Kidney epithelial cell (primary cell): ENCODE measurements at places on chromosomes 5 and 9. TPM values are rescaled to one million over a fixed set of nuclear protein-coding genes. Genes with fewer than 3 reads are reported as not detected.
A peak's percentile ranks its signal among the peaks of the same experiment; 100 is the strongest.

- DNase-seq = no peak
Measured at GRCh38 chr5:32949286-32949970, 238.3 kb downstream of the NPR3 start.

DNA sequence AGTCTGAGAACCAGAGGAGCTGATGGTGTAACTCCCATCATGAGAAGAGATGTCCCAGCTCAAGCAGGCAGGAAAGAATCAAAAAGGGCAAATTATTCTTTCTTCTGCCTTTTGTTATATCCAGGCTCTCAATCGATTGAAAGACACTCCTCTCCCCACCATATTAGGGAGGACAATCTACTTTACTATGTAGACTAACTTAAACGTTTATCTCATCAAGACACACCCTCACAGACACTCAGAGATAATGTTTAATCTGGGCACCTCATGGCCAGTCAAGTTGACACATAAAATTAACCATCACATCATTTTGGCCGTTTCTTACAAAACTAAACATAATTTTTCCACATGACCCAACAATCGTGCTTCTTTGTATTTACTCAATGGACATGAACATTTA is 534.3 kb upstream of the RORB start:
- DNase-seq = no peak

DNA sequence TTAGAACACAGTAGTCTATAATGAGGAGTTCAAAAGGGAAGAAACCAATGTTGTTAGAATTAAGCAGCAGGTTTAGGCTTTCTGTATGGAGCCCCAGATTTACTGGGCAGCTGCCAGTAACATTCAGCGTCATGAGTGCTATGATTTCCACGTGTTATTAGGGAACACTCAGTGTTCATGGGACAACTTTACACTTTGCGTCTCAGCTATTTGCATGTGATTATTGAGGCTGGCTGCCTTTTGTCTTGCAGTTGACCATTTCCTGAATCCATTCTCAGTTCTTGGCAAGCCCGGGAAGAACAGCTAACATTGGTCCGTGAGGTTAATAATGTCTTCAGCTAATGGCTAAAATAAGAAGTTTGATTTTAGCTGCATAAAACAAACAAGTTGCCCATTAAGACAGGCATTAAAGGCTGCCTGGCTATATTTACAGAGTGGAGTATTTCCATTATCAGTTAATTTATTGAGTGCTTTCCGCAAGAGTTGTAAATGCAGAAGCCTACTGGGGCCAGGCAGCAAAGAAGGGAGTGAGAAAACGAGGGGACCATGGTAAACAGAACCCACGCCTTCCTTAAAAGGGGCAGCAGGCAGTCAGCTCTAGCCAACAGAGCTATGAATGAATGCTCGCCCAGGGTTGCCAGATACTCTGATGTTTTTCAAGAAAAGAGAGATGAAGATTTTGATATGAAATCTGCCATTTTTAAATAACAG is 120.9 kb downstream of the PIP5K1B start:
- DNase-seq = no peak

DNA sequence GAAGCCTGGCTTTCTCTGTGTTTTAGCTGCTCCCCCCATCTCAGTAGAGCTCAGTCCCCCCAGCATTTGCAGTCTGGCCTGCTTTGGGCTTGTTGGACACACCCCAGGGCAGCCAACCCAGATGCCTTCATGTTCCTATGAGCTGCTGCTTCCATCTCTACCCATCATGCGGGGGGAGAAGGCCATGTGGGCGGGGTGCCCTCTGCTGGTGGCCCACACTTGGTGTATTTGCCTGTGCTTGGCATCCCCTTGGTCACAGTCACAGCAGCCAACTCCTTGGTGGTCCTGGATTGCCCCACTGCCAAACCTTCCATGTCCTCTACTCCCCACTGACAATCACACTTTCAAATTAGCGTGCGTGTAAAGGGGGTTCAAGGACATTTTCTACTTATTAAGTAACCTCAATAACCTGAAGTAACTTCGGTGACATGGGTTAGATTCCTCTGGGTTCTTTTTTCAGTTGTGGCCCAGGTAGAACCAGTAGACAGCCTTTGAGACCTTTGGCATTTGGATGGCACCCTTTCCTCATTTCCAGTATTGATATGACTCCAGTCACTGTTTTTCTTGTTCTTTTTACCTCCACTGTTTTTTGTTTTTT is 42.8 kb downstream of the SNX30 start:
- no peak for DNase-seq

DNA sequence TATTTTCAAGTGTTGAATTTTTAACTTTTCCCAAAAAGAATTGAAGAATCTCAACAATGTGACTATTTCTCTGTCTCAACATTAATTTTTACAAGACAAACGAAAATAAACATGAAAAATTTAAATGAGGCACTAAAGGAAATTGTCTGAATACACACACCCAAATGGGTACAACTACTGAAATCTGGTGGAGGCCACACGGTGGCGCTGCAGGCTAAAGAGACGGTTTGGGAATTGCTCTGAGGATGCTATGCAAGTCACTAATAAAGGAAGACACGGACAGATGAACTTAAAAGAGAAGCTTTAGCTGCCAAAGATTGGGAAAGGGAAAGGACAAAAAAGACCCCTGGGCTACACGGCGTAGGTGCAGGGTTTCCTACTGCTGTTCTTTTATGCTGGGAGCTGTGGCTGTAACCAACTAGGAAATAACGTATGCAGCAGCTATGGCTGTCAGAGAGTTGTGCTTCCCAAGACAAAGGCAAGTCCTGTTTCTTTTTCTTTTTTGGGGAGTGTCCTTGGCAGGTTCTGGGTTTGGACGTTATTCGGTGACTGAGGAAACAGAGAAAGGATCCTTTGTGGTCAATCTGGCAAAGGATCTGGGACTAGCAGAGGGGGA is at the start of gene PCDHB10:
PCDHB10 (plus strand) TSS at position 244 of the 616 bp plus-strand sequence; CDS start at position 444, 200 bp downstream.
- no peak for DNase-seq

DNA sequence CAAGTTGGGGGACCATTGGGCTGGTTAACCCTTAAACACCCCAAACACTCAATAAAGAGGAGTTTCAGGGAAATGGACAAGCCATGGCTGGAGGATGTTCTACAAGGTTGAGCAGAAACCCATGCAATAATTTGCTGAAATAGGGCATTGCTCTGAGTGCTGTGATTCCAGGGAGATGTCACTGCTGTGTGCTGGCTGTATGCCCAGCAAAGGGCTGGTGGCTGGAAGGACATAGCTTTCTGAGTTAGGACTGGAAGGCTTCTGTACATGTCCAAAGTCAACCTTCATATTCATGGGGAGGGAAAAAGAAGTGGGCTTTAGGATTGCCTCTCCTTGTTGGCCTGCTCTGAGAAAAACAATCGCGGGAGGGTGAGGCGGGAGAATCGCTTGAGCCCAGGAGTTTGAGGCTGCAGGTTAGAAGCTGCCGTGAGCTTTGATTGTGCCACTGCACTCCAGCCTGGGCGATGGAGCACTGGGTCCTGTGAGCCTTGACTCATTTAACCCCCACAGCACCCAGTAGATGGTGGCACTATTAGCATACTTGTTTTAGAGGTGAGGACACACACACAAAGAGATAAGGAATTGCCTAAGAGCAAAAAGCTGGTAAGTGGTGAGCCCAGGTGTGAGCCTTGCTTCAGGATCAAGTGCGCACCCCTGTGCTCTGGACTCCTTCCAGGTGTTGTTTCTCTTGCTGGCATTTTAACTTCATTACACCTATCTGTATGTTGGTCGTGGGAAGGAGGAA is 20.4 kb downstream of the IL12B start:
- no peak for DNase-seq

GRCh38 chr5:157571357-157571827 is 4.2 kb downstream of the ADAM19 start:
- no peak for DNase-seq

GRCh38 chr5:120062515-120062917 is 401.6 kb upstream of the PRR16 start:
- peak; percentile 2 for DNase-seq

DNA sequence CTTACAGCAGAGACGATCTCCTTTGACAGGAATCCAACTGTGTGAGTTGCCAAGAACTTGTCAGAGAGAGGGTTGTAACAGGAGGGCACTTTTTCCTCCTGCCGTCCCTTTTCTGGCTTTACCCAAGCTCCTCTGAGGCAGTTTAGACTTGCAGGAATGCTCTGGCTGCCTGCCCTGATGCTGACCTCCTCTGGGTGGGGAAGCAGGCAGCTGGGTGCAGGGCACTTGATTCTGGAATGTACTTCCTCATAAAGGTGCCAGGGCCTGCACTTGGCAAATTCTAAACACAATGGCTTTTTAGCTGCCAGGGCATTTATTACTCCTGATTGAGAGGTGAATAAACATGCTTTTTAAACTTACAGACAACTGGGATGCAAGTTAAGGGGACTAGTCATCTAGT is 190.4 kb downstream of the EPB41L4A start:
- DNase-seq = peak; percentile 65

DNA sequence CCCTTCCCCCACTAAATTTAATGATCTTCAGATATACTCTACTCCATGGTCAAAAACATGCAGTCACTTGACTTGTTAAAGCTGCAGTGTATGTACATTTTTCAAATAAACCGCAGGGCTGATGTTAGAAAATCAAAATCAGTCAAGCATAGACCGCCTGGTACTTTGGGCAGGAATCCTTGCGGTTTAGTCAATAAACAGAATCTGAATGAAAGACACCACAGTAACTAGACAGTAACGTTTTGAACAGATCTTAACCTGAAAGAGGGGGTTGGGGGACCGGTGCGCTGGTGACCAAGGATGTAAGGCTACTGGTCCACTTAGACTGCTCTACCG is 188.8 kb downstream of the BNC2 start:
- DNase-seq = no peak

The CTNND2 gene
- total RNA-seq = 0.29 and 0.34 TPM in 2 replicates

The UAP1L1 gene
- total RNA-seq = 9.7 and 11.7 TPM in 2 replicates

The FAM170A gene
- not detected in 2 replicates for total RNA-seq

The SPATA31C1 gene
- not detected in 2 replicates for total RNA-seq

The OR13C5 gene
- not detected in 2 replicates for total RNA-seq

The TEX48 gene
- not detected in 2 replicates for total RNA-seq

The RAB3C gene
- total RNA-seq = 0.04 TPM in 1 of 2 replicates, not detected in the other

The CCDC171 gene
- total RNA-seq = 3.3 and 5.0 TPM in 2 replicates

The FOXI1 gene
- total RNA-seq = not detected in 2 replicates

The TIMD4 gene
- total RNA-seq = not detected in 2 replicates
